ENCODE measurements at places on chromosomes 4 and X. TPM values are rescaled to one million over a fixed set of nuclear protein-coding genes. Genes with fewer than 3 reads are reported as not detected.

DNA sequence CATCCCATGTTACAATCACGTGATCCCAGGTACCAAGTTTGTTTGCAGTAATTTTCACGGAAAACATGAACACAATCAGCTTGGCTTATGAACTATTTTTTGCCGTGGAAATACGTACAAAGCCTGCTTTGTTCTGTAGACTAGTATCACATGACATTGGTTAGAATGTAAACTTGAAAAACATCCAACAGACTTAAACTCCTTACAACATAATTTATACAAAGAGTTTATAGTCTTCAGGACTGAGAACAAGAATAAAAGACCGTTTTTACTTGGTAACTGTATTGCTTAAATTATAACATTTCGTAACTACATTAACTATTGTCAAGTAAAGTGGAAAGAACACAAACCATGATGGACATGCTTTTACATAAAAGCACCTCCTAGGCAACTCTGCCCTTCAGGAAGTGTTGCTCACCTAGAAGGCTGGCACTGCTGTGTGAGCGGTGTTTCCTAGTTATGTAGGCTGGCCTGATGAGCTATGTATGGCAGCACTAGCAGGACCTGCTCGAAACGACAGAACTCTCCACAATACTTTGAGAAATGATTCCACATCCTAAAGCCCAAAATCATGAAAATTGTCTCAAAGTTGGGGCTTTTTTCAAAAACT is 41.8 kb upstream of the WDR1 start:
- no peak for DNase-seq

DNA sequence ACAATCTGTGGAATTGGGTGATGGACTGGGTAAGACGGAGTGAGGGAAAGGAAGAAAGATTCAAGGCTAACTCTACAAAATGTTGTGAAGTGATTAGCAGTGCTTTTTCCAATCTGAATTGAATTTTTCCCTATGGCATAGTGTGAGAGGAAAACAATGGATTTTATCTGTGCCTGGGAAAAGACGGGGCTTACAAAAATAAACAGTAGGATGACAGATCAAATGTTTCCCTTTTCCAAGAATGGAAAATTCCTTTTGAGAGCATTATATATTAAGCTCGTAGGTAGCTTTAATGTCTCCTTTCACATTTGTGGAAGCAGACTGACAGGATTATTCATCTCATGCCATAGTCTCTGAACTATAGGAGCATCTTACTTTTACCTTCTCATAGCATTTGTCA is 27.8 kb downstream of the ATP11C start:
- no peak for DNase-seq

Gene ESX1
- total RNA-seq: not detected

Gene BCOR
- total RNA-seq: 25.8 TPM

Gene FABP2
- total RNA-seq: not detected

Gene GYPA
- total RNA-seq: 0.69 TPM
